ENCODE measurements at places on chromosomes 1 and 21.

DNA sequence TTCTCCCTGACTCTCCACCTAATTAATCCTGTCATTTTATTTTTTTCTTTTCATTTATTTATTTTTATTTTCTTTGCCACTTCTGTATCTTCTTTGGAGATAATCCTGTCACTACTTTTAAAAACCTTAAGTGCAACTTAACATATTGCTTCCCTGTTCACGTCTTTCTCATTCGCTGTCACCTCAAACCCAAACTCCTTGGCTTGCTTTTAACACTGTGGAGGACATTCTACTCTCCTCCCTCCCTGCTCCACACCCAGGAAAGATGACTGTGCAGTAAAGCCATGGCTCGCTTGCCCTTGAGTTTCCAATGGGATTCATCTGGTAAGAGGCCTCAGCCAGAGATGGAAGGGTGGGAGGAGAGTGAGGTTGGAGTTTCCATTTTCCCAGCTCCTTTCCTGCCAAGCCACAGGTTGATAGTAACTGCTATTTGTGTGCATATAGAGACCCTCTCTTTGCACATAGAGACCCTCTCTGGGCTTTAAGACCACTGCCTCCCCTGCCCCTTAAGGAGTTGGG, 6.4 kb upstream of the BRWD1 start:
- DNase-seq = no peak

- no peak for DNase-seq
Observed at GRCh38 chr1:213409971-213410370, 358.9 kb downstream of the RPS6KC1 start.

DNA sequence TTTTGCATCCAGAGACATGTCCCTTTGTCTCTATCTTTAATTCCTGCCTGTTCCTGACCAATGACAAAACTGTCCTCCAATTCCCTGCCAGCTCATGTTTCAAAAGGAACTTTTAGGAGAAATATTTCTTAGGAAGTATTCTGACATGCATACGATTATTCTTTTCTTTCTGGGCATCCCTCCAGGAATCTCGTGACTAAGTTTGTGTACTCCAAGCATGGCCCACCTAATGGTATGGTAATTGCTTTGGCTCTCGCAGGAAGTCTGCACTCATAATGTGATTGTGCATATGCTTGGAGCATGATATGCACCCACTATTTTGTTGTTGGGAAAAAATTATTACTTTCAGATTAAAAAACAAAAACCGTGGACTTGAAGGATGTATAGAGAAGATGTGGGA, 256.4 kb downstream of the PRDM2 start:
- no peak for DNase-seq

DNA sequence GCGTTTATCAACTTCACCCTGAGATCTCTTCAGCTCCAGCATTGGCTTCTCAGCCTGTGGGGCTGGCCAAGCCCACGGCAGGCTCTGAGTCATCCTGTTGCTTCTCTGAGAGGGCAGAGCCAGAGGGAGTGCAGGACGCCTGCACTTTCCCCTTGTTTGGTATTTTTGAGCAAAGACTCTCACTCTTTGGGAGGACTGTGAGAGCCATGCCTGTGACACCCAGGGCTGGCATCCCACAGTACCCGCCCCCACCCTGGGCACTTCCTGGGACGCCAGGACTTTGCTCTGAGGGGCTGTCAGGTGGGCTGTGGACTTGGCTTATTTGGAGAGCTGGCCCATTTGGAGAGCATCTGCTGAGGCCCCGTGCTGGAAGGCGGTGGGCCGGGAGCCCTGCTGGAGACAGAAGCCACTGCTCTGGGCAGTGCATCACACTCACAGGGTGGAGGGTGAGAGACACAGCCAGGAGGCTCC, 37.4 kb downstream of the VANGL1 start:
- no peak for DNase-seq

GRCh38 chr1:61670016-61670415, 54.9 kb downstream of the TM2D1 start:
- DNase-seq = no peak

- no peak for DNase-seq
Observed at GRCh38 chr1:53381790-53382401, 54.0 kb upstream of the LRP8 start.

DNA sequence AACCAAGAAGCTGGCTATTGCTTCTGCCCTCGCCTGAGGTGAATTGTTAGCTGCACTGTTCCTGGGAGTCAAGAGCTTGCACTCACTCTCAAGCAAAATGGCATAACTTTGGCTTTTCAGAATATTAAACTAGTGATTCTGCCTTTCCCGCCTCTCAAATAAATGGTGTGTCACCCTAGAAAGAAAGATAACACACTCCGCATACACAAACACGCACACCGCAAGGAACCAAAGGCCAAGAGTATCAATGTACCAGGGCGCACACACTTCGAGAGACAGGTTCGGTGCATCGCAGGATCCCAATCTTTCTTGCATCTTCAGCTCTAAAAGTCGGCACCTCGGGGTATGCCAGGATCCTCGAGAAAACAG, 470 bp upstream of the RTCA start:
- no peak for DNase-seq

GRCh38 chr1:235122348-235122747, 6.3 kb downstream of the TOMM20 start:
- DNase-seq = no peak

GRCh38 chr1:151002051-151002450, 4.7 kb downstream of the MINDY1 start:
- DNase-seq = no peak

GRCh38 chr1:155166051-155166470, 7.0 kb downstream of the KRTCAP2 start:
- no peak for DNase-seq

All from omental fat pad (tissue), 4 donors.